ENCODE measurements at places on chromosomes 6 and 20.

- DNase-seq, result no peak
Observed at GRCh38 chr20:52291109-52291508, 99.5 kb upstream of the ZFP64 start.

DNA sequence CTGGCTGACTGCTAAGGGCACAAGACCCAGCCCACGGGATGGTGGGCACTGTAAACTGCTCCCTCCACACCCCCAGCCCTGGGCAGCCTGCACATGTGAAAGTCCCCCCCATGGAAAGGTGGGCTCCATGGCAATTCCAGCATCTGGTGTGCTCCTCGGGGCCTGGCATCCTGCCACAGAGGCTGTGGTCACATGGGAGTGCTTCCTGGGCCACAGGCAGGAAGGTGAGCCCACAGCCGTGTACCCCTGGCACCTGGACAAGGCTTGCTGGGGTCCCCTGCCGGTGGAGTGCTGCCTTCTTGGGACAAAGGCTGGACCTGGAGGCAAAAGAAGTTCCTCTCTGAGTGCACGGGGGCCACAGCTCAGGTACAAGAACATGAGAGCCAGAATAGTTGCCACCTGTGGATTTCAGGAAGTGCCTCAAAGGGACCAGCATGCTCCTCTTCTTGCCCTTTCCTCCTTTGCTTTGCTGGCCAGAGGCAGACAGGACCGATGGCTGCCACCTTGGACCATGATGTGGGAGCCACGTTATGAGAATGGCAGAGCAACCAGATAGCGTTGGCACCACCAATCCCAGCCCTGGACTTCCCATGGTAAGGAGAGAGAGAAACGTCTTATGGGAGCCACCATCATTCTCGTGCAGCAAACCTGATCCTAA is 120.2 kb upstream of the MLN start:
- no peak for DNase-seq

DNA sequence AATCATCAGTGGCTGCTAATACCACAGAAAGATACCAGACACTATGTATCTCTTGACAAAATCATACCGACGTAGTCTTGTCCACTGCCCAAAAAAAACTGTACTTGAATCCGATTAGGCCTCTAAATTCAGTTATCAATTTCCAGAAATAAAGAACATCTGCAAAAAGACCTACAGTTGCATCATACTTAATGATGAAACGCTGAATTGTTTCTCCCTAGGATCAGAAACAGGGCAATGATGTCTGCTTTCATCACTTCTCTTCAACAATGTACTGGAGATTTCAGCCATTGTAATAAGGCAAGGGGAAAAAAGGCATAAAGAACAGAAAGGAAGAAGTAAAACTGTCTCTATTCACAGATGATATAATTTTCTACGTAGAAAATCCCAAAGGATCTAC is 152.0 kb downstream of the TASP1 start:
- no peak for DNase-seq

GRCh38 chr6:26124781-26125685 is 37.8 kb downstream of the HFE start:
- peak; percentile 17 for DNase-seq

GRCh38 chr6:23368557-23368956 is 757.5 kb upstream of the NRSN1 start:
- DNase-seq, result no peak

DNA sequence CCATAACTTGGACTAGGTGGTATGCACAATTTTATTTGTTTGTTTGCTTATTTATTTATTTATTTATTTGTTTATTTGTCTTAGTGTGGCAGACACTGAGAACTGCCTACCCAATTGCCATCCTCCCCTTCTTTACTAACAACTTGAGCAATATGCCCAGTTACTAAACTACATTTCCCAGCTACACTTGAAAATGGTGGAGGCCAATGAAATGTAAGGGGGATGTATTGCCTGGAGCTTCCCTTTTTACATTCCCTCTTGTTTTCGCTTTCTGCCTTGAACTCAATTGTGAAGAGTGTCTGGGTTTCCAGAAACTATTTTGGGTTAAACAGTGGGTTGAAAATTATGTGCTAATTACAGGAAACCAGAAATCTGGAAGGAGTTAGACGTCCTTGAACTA is 152.7 kb upstream of the FKBP1C start:
- DNase-seq, result no peak

GRCh38 chr20:44079291-44079690 is 107.7 kb downstream of the JPH2 start:
- DNase-seq, result no peak

GRCh38 chr6:156662025-156662445 is 115.1 kb upstream of the ARID1B start:
- DNase-seq, result no peak

- DNase-seq, result no peak
Observed at GRCh38 chr20:95215-95614, 7.7 kb downstream of the DEFB125 start.

- DNase-seq, result no peak
Observed at GRCh38 chr20:49862607-49863200, 50.1 kb downstream of the SLC9A8 start.

DNA sequence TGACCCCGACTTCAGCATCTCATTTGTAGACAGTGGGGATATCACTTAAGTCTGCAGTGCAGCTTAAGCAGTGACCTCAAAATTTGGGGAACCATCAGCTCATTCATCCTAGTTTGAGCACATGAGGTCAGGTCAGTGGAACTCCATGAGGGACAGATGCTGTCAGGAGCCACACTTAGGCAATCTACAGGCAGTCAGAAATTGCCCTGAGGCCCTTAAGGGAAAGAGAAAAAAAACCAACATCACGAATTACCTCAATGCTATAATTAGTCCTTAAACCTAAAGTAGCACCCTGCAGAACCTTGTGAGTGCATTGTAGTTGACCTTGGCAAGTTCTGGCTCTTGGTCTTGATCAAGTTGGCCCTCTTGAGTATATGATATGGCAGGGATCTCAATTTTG is 21.1 kb downstream of the TMEM74B start:
- DNase-seq, result no peak

DNA sequence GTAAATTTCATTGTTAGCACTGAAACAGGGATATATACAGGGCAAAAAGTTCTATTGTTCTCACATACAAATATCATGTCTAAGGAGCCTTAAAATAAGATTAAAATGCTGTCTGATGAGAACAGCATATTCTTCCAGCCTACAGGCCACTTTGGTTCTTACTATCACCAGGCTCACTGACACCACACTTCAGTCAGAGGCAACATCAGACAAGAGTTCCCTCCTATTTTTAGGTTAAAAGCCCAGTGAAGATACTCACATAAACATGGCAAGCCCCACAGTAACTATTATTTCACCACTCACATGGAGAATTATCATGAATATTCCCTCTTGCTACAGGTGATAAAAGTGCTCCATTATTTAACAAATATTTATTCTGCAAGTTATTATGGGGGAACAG is 175.8 kb downstream of the ISM1 start:
- DNase-seq, result no peak

DNA sequence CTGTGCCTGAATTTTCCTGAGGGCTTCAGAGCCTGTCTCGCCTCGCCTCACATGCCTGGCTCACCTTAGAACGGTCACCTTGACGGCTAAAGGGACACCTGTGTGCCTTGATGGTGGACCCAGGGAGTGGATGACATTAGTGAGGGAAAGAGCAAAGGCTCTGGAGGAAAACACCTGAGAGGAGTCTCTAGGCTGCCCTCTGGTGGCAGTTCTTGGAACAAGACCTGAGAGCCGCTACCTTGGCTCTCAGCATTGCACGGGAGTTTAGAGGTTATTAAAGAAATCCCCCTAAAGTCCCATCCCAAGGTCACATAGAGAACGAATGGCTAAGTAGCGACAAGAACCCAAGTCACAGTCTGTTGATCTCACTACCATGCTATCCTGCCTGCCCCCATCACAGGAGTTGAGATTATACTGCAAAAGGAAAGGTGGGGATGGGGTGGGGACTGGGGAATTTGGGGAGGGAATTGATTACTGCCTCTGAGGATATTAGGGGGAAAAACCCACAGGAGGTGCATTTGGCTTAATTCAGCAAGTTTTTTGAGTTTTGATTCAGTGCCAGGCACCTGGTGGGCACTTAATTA is 7.9 kb upstream of the CDSN start:
- peak; percentile 50 for DNase-seq

DNA sequence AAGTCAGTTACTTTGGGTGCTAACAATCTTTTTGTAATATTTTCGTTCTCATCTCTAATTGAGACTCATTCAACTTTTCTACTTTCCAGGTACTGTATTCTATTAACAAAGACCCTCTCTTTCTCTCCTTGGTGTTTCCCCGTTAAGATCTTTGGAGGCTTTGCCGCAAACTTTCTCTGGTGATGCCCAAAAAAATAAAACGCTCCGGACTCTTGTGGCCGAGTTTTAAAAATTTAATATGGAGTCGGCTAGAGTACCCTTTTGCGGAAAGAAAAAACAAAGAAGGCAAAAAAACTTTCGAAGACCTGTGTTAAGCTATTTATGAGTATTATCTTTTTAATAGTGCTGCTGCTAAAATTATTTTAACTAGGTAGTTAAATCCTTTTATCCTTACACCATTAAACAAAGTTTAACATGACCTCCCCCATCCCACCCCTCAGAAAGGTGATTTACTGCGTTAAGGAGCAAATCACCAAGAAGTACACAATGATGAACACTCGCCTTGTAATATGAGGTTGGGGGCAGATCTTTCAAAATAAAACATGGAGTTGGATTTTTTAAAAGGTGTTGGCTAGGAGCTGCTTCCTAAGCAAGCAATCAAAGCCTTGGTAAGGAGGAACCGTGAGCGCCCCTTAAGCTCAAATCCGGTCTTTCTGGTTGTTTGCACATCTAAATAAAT is 10.0 kb downstream of the SIM1 start:
- DNase-seq, result no peak

GRCh38 chr6:140537834-140538705 is 1163.6 kb upstream of the CITED2 start:
- peak; percentile 96 for DNase-seq

DNA sequence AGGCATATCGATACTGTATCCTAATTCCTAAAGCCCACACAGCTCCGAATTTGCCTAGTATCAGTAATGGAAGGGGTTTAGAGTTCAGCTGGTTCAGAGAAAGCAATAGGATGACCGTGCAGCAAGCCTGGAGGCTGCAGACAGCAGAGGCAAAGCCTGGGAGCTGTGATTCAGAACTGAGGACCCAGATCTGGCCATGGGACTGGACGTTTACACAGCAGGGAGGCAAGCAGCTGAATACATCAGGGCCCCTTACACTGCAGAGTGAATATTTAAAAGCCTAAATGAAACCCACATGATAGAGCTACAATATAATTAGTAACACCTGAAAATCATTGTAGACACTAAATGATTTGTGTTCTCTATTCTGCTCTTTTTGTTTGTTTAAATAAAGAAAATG is 38.0 kb downstream of the ELOVL2 start:
- no peak for DNase-seq

- no peak for DNase-seq
Observed at GRCh38 chr6:145075425-145075824, 659.9 kb downstream of the EPM2A start.

GRCh38 chr20:22475662-22476061 is 108.7 kb downstream of the FOXA2 start:
- no peak for DNase-seq

DNA sequence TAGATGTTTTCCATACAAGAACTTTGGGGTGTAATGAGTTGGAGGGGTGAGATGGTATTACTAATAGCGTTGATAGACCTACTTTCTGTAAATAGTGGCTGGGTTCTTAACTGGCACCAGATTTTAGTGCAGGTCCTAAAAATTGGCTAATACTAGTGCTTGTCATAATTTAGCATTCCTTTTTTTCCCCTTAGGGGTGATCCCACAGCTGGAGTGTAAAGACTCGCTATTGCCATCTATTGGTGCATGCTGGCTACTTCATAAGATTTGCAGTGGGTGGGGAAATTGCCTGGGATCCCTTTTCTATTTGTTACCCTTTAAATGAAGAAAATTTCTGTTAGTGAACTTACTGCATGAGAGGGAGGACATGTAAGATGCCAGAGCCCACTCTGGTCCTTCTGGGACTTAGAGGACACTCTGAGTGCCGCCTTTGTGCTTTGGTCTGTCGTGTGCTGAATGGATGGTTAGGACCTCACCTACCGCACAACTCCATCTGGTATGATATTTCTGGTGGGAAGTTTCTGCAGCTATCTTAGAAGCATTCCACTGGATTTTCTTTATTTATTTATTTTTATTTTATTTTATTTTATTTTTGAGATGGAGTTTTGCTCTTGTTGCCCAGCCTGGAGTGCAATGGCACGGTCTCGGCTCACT is 195.5 kb downstream of the JARID2 start:
- peak; percentile 86 for DNase-seq

GRCh38 chr6:3220366-3220765 is 7.1 kb downstream of the TUBB2B start:
- no peak for DNase-seq

GRCh38 chr20:61049684-61050083 is 202.4 kb upstream of the CDH4 start:
- no peak for DNase-seq

GRCh38 chr6:156884306-156884705 is 107.1 kb downstream of the ARID1B start:
- no peak for DNase-seq

DNA sequence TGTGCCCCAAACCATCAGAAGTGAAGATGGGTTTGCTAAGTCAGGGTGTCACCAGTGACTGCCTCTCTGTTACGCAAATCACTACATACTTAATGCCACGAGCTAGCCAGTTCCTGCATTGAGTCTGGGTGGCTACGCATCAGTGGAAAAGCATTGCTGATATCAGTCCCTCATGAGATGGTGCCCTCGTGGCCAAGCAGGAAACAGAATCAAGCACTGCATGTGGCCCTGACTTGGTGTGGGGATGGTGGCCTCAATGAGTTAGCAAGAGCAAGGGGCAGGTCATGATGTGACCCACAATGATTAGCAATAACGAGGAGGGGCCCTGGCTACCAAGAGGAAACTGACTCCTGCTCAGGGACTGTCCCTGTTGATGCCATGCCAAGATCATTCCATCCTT is 51.6 kb upstream of the FNDC1 start:
- no peak for DNase-seq

GRCh38 chr20:25227317-25227831 is 20.5 kb upstream of the PYGB start:
- DNase-seq, result peak; percentile 86

DNA sequence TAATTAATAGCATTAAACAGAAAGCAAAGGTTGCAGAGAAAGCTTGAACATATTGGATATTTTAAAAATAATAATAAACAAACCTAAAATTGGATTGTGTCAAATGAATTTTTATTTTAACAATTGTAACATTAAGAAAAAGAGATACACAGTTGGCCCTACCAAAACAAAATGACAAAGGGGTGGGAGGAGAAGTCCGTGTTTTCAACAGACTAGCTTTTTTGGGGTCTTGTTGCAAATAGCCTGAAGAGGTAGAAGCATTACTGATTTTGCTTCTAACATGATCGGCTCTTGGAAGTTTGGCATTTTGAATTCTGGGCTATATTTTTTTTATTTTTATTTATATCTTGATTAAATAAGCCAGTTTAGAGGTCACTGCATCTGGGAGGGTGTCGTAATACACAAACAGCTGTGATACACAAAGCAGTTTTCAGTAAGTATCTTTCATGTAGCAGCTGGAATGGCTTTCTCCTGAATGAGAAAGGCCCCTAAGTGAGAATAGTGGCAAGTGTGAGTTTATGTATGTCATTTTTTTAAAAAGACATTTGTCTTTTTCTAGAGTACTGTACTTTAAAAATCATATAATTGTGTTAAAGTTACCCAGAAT is 85.5 kb upstream of the ZNF217 start:
- DNase-seq, result peak; percentile 37
